Stimulated activated CD4-positive, alpha-beta T cell treated with anti-CD3 and anti-CD28 coated beads, Interleukin-2, amount 100 ng/mL, for 24 hours (primary cell): ENCODE measurements at places on chromosomes 12 and 14.

DNA sequence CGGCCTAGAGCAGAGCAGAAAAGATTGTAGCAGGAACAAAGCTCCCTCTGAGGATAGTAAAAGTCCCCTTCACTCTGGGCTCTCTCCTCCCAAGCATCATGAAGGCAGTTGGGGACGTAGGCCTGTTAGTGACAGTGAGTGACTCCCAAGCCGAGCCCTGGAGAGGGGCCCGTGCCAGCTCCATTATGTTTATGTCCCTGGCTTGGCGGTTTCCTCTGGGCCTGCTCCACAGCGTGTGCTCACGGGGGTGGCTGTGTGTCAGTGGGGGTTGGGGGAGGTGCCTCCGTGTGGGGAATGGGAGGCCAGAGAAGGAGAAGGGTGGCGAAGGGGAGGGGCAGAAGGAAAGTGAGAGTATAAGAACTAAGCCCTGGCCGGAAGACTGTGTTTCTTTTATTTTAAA, 170.0 kb upstream of the VASH1 start:
- DNase-seq: no peak

- no peak for DNase-seq
These were observed 11.5 kb downstream of the PSMB5 start for GRCh38 chr14:23023022-23023794.

GRCh38 chr14:70886421-70887206, 20.6 kb upstream of the PCNX1 start:
- no peak for DNase-seq

- DNase-seq: no peak
These were observed 446.5 kb upstream of the MIS18BP1 start for GRCh38 chr14:45699471-45699870.

DNA sequence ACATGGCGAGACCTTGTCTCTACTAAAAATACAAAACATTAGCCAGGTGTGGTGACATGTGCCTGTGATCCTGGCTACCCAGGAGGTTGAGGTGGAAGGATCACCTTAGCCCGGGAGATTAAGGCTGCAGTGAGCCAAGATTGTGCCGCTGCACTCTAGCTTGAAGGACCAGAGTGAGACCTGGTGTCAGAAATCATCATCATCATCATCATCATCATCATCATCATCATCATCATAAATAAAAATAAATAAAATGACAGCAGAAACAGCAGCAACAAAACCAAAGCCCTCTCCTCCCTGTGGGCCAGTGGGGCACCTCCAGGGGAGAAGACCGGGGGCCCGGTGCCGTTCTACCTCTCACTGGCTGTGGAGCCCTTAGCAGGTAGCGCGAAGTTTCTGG, 281.9 kb upstream of the CRY1 start:
- no peak for DNase-seq

GRCh38 chr12:53803703-53804102, 51.9 kb upstream of the CISTR start:
- DNase-seq: no peak

GRCh38 chr12:16110596-16110995, 166.9 kb downstream of the SLC15A5 start:
- no peak for DNase-seq

GRCh38 chr12:65960820-65961189, 136.5 kb downstream of the HMGA2 start:
- DNase-seq: no peak

GRCh38 chr12:31832740-31833729, 104.2 kb upstream of the AMN1 start:
- peak; percentile 17 for DNase-seq

DNA sequence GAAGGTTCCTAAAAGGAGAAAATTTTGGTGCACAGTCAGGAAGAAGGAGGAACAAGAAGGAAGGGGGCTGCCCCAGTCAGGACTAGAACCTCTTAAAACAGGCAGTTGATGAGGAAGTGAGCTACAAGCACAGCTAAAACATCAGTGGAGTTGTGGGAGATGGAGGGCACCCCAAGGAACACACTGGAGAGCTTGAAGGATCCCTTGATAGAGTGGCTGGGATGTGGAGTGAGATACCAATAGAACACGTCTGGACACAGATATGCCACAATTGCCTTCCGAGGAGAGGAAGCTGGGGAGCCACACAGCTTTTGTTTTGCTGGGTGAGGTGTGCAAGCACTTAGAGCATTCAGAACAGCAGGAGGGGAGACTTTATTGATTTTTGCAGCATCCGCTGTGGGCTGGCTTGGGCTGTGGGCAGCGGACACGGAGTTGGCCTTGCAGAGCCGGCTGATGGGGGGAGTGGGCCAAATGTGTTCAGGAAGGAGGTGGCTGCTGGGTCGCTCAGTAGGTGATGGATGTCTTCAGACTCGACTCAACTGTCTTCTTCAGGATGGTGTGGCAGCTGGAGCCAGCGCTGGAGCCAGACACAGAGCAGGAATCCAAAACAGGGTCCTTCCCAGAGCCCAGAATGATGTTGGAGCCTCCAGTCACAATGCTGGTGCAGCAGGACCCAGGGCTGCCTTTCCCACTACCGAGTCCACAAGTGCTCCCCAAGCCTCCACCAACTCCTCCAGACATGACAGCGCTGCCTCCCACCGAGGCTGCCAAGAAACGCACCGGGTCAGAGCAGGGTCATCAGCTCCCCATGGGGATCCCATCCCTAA, 4.7 kb upstream of the KRT79 start:
- DNase-seq: no peak
